Fibroblast of pulmonary artery (primary cell): ENCODE measurements at places on chromosomes 16 and 17.

- DNase-seq: peak; percentile 18
Observed at GRCh38 chr17:7656958-7657609, 6.4 kb downstream of the ATP1B2 start.

GRCh38 chr16:30368792-30369090, 1.6 kb downstream of the TBC1D10B start:
- DNase-seq: no peak

DNA sequence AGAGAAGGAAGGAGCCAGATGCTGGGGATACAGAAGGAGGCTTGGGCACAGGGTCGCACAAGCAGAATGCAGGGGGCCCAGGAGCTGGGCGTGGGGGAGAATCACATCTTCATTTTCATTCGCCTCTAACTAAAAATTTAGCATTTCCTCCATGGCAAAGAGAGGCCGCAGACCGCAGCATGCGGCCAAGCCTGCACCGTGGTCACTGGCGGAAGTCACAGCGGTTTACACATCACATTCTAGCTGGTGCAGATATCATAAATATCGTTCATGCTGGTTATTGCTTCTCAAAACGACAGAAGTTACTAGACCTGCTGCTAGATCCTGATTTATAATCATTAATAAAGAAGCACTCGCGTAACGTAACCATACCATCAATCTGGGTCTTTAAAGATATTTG, 162.0 kb downstream of the NTN1 start:
- DNase-seq: no peak

- no peak for DNase-seq
Observed at GRCh38 chr17:57612202-57613071, 132.7 kb downstream of the CCDC182 start.

DNA sequence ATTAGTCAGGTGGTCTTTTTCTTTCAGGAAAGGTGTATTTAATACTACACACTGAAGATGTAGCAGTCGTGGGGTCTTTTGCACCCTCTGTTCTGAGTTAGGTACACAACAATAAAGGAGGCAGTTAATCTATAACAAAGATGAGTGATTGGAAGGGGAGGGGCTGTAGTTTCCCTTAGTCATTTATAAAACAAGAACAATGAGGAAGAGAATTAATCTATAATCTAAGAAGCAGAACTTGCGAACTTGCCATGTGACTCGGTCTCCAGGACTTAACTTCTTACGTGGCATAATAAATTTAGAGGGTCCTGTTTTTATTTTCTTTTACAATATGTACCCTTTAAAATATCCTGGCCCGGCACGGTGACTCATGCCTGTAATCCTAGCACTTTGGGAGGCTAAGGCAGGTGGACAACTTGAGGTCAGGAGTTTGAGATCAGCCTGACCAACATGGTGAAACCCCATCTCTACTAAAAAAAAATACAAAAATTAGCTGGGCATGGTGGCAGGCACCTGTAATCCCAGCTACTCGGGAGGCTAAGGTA, 8.6 kb upstream of the APPBP2 start:
- DNase-seq: no peak

GRCh38 chr17:75326226-75326848, 37.1 kb upstream of the SLC25A19 start:
- DNase-seq: peak; percentile 67

DNA sequence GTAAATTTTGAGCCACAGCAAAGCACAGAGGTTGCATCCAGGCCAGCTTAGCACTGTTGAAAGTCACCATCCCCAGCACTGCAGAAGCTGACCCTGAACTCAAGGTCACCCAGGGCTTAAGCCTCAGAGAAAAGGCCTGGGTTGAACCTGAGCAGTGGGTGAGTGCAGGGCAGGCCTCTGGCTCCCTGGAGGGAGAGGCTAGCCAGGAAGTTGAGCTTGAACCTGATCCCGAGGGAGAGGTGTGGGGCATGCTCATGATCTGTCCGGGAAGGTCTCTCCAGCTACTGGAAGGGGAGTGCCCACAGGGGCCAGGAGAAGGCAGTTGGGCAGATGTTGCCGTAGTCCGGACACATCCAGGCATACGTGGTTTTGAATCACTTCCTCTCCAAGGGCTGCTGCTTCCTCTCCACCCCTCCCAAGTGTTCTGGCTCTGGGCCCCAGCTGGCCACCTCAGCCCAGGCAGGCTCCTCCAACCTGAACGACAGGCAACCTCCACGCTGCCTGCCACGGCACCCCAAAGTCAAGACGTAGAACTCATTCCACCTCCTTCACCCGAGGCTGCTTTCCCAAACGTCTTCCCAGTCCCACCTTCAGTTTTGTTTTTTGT, 18.4 kb downstream of the CARHSP1 start:
- peak; percentile 93 for DNase-seq

- DNase-seq: peak; percentile 85
Observed at GRCh38 chr16:23595951-23596720, at the start of gene NDUFAB1. NDUFAB1 (minus strand) TSS chr16:23596316; CDS start chr16:23596290, 26 bp downstream.

GRCh38 chr16:65010125-65010524, 111.7 kb downstream of the CDH11 start:
- no peak for DNase-seq

- no peak for DNase-seq
Observed at GRCh38 chr17:80998118-80998747, 6.6 kb downstream of the CHMP6 start.

DNA sequence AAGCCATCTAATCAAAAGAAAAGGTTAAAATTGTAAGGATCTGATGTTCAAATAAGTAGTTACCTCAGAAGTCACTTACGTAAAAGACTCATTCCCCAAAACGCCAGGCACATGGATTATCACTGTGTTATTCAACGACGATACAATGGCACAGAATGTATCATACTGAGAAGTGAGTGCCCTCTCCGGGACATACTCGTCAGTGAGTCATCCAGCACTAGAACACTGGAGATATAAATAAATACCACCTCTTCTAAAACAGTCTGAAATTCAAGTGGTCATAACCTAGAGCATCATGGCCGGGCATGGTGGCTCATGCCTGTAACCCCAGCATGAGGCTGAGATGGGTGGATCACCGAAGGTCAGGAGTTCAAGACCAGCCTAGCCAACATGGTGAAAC, 24.9 kb downstream of the USP31 start:
- peak; percentile 83 for DNase-seq

- DNase-seq: peak; percentile 93
Observed at GRCh38 chr17:27601069-27601974, 29.7 kb upstream of the LGALS9 start.

DNA sequence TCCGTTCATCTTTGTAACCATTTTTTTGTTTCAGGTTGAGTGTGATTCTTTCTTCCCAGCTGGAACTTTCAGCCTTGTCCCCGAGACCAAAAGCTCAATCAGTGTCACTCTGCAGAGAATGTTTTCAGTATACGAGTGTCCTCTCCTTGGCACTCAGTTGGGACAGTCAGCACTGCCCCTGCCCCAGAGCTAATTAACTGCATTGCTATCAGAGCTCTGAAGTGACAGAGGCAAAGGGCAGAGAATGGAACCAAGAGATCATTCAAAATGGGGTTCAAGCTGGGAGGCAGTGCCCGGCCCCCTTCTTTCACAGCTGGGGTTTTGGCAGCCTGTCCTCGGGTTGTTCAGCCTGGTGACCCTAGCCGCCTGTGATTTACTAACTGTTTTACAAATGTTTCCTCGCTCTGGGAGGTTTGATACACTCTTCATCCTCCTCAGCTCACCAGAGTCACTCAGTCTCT, 195.9 kb upstream of the TBX2 start:
- DNase-seq: no peak

DNA sequence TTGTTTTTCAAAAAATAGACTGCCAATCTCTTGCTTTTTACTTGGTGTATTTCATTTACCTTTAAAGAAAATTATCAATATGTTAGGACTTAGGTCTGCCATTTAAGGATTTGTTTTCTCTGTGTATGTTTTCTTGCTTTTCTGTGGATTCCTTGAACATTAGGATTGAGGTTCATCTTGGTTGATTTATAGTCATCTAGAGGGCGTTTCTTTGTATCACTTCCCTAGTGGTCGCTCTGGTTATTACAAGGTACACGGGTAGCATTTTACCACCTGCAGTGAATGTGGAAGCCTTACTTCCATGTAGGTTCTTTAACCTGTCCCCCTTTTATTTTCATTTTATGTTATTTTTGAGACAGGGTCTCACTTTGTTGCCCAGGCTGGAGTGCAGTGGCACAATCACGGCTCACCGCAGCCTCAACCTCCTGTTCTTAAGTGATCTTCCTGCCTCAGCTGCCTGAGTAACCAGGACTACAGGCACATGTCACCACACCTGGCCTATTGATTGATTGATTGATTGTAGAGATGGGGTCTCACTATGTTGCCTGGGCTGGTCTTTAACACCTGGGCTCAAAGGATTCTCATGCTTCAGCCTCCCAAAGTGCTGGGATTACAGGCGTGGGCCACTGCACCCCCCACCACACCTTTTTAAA, 35.2 kb upstream of the CBX4 start:
- peak; percentile 42 for DNase-seq

- no peak for DNase-seq
Observed at GRCh38 chr17:286571-286970, 66.0 kb downstream of the RPH3AL start.

- DNase-seq: no peak
Observed at GRCh38 chr17:21463779-21464407, 87.7 kb downstream of the KCNJ12 start.

GRCh38 chr17:38461683-38462082, 33.4 kb downstream of the ARHGAP23 start:
- no peak for DNase-seq

- DNase-seq: no peak
Observed at GRCh38 chr17:1146561-1147265, 33.1 kb downstream of the ABR start.

- peak; percentile 49 for DNase-seq
Observed at GRCh38 chr16:54430491-54431030, 144.0 kb upstream of the IRX3 start.

GRCh38 chr16:85275533-85276249, 163.4 kb upstream of the CIBAR2 start:
- DNase-seq: peak; percentile 58

DNA sequence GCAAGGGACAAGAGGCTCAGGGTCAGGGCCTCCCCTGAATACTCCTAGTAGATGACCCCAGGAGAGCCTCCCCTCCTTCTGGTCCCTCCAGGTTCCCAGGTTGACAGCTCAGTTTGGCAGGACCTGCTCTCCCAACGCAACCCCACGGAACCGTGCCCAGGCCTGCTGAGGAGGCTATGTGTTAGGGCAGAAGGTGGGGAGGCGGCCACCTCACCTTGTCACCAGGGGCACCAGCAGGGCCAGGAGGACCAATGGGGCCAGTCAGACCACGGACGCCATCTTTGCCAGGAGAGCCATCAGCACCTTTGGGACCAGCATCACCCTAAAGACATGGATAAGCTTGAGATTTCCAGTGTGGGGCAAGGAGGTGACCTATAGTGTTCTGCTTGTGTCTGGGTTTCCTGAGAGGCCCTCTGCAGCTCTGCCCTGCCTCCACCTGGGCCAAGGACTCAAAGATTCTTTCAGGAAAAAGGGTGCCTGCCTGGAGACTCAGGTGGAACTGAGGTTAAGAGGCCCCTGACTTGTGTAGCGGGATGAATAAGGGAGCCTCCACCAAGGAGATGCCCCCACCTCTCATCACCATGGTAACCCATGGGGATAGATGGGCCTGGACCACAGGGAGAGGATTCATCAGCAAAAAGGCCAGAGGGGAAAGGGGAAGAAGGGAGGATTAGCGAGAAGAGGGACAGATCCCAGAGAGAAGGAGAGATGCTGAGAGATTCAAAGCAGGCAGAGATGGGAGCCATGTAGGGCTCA, 10.7 kb downstream of the COL1A1 start:
- no peak for DNase-seq

DNA sequence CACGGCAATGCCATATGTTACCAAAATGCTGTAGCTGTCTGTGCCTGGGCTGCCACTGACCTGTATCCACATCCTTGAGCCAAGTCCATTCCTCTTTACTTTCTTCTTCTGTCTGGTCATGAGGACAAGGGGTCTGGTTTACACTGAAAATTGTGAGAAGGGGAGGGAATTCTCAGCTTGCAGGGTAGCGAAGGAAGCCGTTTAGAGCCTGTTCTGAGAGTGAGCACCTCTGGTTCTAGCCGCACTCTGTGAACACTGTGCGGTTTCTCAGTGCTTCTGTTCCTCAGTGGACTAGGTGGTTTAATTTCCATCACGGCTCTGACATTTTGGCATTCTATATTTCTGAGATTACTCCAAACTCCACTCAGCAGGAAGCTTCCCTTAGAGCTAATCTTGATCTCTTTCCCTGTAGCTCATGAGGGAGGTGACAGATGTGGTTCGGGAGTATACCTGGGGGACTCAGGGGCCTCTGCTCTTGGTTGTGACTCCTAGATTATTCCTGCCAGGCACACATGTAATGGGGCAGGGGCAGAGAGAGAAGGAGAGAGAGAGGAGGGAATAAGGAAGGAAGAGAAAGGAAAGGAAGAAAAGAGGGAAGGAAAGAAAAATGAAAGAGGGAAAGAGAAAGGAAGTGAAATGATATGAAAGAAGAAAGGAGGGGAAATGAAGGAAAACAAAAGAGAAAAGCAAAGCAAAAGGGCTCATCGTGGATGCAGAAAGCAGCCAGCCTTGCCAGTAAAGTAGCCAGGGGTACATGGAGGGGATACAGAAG, 14.2 kb upstream of the TBX21 start:
- no peak for DNase-seq

DNA sequence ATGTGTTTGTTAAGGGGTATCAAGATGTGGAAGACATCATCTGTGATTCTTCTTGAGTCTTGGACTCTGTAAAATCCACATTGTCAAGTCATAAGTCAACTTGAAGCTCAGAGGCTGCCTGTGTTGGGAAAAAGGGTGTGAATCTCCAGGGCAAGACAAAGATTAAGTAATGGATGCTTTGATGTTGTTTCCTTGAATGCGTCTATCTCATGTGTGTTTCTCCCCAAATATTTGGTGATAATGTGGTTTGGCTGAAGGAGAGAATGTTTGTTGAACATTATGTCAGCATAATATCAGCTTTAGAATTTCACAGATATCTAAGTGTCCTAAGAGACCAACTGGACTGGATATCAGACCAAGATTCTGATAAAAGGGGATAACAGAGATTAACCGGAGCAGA, 24.1 kb upstream of the KCNJ16 start:
- DNase-seq: no peak

DNA sequence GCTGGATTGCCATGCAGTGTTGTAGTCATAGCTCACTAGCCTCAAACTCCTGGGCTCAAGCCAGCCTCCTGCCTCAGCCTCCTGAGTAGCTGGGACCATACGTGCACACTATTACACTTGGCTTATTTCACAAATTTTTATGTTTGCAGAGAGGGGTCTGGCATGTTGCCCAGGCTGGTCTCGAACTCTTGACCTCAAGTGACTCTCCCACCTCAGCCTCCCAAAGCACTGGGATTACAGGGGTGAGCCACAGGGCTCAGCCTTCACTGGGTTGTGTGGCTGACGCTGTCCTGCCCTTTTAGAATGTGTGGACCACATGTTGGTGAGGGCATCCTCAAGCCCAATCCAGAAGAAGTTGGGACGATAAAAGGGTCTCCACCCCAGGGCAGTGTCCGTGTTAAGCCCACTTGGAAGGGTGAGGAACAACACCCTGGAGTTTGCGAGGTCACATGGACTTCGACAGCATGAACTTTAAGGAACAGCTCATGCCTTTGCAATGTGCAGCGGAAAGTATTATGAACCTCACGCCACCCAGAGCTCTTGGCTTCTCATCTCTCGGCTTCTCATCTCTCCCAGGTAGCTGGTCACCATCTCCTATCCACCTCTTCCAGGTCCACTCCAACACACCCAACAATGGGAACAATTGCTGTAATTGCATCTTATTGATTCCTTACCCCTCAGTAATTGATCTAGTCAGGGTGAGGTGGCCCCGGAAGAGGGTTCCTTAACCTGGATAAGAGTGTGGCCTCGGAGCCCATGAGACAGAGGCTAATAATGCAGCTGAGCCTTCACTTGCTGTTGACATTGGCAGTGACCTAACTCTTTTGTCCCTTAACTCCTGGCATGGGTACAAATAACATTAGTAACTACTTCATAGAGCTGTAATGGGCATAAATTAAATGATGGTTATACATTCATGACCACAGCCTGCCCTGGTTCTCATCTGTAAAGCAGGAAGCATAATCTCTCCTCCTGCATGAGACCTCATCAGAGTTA, 6.7 kb downstream of the FOXL1 start:
- no peak for DNase-seq
